SK-N-SH (cell line): ENCODE measurements at places on chromosomes 12 and 14.

- no peaks in the 10 kb centered on the region for H3K27me3 ChIP-seq
- DNase-seq, result no peak
- no peaks in the 10 kb centered on the region for H3K4me1 ChIP-seq
- no peak overlapping the region for H3K27ac ChIP-seq
- H3K36me3 ChIP-seq, result no peaks in the 10 kb centered on the region
Observed at GRCh38 chr14:49286257-49286983, 299.8 kb downstream of the RPS29 start.

DNA sequence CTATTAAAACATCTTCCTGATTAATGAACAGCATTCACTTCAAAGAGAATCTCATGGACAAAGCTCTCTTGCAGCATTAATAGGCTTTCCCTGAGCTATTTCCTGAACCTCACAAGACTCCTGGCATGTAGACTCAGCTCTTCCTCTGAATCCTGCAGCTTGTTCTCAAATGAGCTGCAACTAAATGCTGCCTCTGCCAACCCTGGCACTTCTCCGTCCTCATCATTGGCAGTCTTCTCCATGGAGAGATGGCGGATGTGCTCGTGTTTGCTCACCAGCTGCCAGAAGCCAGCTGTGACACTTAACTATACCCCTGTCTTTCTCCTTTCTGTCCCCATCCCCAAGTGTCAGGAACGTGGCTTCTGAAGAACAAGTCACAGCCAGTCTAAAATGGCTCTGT, 232.1 kb downstream of the FOXN3 start:
- H3K4me1 ChIP-seq, result peaks cover 26% of the 10 kb centered on the region; the same call in 1 of the 2 replicates
- no peaks in the 10 kb centered on the region for H3K27me3 ChIP-seq
- no peak for DNase-seq
- no peak overlapping the region for H3K27ac ChIP-seq
- H3K4me3 ChIP-seq, result no peak overlapping the region

- H3K4me3 ChIP-seq, result no peak overlapping the region
- DNase-seq, result no peak
- H3K27ac ChIP-seq, result no peak overlapping the region; the same call in 1 of the 2 replicates
- peaks cover 8% of the 10 kb centered on the region for H3K4me1 ChIP-seq
- H3K36me3 ChIP-seq, result no peaks in the 10 kb centered on the region
Observed at GRCh38 chr12:89156862-89157262, 195.4 kb downstream of the DUSP6 start.

GRCh38 chr12:132399092-132400010, 70.0 kb upstream of the GALNT9 start:
- no peaks in the 10 kb centered on the region for H3K36me3 ChIP-seq
- no peak overlapping the region for H3K27ac ChIP-seq
- DNase-seq, result no peak
- H3K27me3 ChIP-seq, result peaks cover 69% of the 10 kb centered on the region

DNA sequence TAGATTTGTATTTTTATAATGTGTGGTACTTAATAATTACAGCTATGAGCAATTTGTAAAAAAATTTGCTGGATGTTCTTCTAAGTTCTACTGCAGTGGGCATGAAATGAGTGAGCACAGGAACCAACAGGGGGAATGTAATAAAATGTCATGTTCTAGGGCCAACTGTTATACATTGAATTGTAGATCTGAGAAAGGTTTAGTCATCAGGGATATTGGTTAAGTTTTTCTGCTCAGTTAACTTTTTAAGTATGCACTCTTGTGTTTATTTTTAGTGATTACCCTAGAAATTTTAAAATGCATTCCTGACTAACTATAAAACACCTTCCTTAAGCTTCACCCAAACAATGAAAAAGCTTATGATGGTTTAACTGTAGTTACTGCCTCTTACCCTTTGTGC, 101.8 kb downstream of the CAND1 start:
- no peaks in the 10 kb centered on the region for H3K4me1 ChIP-seq
- H3K36me3 ChIP-seq, result no peaks in the 10 kb centered on the region
- H3K27ac ChIP-seq, result no peak overlapping the region
- DNase-seq, result no peak
- no peak overlapping the region for H3K4me3 ChIP-seq
- no peaks in the 10 kb centered on the region for H3K27me3 ChIP-seq

GRCh38 chr12:105744371-105745058, 394.2 kb downstream of the NUAK1 start:
- H3K4me1 ChIP-seq, result peaks cover 5% of the 10 kb centered on the region; the same call in 1 of the 2 replicates
- DNase-seq, result no peak
- H3K36me3 ChIP-seq, result no peaks in the 10 kb centered on the region
- H3K4me3 ChIP-seq, result no peak overlapping the region

GRCh38 chr14:92751819-92752218, 3.4 kb upstream of the LGMN start:
- no peaks in the 10 kb centered on the region for H3K4me1 ChIP-seq
- no peak overlapping the region for H3K27ac ChIP-seq
- DNase-seq, result no peak
- H3K27me3 ChIP-seq, result no peaks in the 10 kb centered on the region
- no peak overlapping the region for H3K4me3 ChIP-seq
- no peaks in the 10 kb centered on the region for H3K36me3 ChIP-seq

DNA sequence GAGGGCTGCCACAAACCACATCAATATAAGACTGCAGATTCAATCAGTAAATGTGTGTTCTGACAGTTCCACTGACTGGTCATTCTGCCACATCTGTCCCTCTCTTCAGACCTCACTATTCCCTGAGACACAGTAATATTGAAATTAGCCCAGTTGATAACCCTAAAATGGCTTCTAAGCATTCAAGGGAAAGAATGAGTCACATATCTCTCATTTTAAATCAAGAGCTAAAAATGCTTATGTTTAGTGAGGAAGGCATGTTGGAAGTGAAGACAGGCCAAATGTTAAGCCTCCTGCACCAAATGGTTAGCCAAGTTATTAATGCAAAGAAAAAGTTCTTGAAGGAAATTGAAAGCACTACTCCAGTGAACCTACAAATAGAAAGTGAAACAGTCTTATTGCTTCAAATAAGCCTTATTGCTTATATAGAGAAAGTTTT, 24.5 kb upstream of the KIF21A start:
- H3K4me1 ChIP-seq, result no peaks in the 10 kb centered on the region; the same call in 1 of the 2 replicates
- DNase-seq, result no peak
- no peak overlapping the region for H3K27ac ChIP-seq
- H3K36me3 ChIP-seq, result no peaks in the 10 kb centered on the region

DNA sequence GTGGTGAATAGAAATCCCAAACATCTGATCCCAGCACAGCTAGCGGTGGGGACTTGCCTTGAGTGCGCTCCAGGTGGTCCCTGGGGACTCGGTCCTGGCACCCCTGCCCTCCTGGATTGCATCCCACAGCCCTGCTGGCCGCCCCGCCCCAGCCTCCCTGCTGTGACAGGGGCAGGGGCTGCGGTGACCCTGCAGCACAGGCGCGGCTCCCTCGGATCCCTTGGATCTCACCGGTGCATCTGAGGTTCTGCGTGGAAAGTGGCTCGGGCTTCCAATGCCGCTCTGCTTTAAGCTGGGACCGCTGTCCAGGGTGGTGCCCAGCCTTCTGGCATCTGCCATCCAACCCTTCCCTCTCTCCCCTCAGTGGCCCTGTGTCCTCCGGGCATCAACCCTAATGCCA, 16.0 kb downstream of the ANKRD9 start:
- no peak for DNase-seq
- no peaks in the 10 kb centered on the region for H3K27me3 ChIP-seq
- H3K4me3 ChIP-seq, result no peak overlapping the region
- H3K36me3 ChIP-seq, result peaks cover 10% of the 10 kb centered on the region; the same call in 1 of the 2 replicates
- H3K4me1 ChIP-seq, result no peaks in the 10 kb centered on the region; the same call in 1 of the 2 replicates
- H3K27ac ChIP-seq, result no peak overlapping the region

GRCh38 chr12:18888047-18888446, 150.1 kb downstream of the CAPZA3 start:
- no peak overlapping the region for H3K27ac ChIP-seq
- DNase-seq, result no peak
- H3K36me3 ChIP-seq, result no peaks in the 10 kb centered on the region
- H3K4me3 ChIP-seq, result no peak overlapping the region
- no peaks in the 10 kb centered on the region for H3K4me1 ChIP-seq
- no peaks in the 10 kb centered on the region for H3K27me3 ChIP-seq

DNA sequence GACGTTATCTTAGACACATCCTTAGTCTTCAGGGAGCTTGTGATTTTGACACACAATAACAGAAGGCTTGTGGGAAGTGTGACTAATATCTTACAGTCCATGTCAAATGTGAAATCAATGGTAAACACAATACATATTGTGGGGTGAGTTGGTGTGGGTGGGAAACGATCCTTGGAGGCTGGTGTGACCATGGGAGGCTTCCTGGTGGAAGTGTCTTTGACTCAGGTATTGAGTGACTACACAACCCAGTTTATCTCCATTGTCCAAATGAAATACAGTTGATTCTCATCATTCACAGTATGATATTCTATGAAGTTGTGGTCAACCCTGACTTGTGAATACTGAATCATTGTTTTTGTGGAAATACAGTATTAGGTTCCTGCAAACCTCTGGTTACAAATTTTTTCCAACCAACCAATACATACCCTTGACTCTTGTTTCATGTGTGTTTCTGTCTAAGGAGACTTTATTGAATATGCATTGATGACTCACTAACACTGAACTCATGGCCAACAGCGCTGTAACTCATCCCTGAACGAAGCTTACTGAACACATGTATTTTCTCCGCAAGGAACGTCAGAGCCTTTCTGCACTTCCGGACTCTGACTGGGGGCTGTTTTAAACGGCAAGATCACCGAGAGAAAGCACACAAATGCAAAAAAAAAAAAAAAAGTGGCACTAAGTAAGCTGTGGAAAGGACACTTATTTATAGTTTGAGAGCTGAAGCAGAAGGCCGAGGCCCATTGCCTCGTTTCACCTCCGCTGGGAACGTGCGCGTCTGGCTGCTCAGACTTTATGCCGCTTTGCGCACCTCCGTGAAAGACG, 59.0 kb downstream of the CLMN start:
- H3K4me3 ChIP-seq, result no peak overlapping the region
- H3K4me1 ChIP-seq, result peaks cover 14% of the 10 kb centered on the region; the same call in 1 of the 2 replicates

DNA sequence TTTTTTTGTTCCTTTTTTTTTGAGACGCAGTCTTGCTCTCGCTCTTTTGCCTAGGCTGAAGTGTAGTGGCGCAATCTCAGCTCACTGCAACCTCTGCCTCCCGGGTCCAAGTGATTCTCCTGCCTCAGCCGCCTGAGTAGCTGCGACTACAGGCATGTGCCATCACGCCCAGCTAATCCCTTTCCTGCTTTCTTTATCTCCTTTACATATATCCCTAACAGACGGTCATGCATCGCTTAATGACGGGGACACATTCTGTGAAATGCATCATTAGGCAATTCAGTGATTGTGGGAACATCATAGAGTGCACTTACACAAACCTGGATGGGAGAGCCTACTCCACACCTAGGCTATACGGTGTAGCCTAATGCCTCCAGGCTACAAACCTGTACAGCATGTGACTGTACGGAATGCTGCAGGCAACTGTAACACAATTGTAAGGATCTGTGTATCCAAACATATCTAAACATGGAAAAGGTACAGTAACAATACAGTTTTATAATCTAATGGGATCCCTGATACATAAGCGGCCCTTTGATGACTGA, 32.8 kb downstream of the NOS1 start:
- no peak overlapping the region for H3K27ac ChIP-seq
- H3K4me3 ChIP-seq, result no peak overlapping the region
- H3K36me3 ChIP-seq, result no peaks in the 10 kb centered on the region
- H3K4me1 ChIP-seq, result peaks cover under 1% of the 10 kb centered on the region; the same call in 1 of the 2 replicates

DNA sequence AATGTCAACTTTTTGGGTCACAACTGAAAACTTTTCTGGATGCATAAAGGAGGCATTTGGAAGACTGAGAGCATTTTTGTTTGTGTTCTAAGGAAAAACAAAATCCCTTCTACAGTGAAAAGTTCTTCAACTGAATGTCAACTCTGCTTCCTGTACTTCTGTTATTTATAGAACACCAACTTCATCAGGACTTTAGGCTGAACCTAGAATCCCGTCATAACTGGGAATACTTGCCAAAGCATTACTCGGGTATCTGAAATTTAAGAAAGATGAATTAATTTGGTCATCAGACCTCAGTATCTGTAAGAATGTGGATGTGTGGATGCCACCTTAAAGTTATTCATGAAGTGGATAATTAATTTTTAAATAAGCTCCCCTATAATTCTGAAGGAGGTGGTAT, 73.2 kb downstream of the FERMT2 start:
- H3K27ac ChIP-seq, result peak overlapping the region; percentile 62
- H3K36me3 ChIP-seq, result peaks cover 76% of the 10 kb centered on the region
- DNase-seq, result no peak
- H3K4me3 ChIP-seq, result no peak overlapping the region
- no peaks in the 10 kb centered on the region for H3K27me3 ChIP-seq

DNA sequence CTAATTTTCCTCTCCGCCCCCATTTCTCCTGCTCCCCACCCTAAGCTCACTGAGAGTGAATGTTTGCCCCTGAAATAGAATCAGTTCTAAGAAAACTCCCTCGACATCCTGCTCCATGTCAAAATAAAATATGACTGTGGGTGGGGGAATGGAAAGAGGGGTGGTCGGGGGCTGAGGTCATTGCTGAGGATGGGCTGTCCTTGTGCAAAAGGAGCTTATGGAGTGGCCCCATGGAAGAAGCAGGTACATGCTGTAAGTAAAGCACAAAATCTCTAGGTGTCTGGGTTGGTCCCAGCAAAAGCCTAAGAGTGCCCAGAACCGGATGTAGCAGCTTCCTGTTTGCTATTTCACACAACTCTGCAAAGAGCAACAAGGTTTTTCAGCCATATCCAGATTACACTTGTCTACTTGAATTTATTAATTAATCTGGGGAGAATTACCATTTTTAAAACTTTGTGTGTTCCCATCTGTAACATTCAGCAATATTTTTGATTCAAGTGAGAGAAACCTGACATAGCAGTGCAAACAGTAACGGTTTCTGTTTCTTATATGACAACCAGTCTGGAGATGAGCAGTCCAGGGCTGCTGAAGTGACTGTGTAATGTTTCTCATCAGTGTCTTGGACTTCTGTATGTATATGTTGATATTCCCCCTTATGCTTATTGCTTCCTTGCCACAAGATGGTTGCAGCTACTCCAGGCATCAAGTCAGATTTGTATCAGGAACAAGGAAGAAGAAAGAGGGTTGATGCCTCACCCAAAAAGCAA, 40.4 kb upstream of the GZMB start:
- peaks cover 7% of the 10 kb centered on the region; the same call in 1 of the 2 replicates for H3K27me3 ChIP-seq
- H3K4me1 ChIP-seq, result no peaks in the 10 kb centered on the region
- H3K27ac ChIP-seq, result no peak overlapping the region
- H3K36me3 ChIP-seq, result no peaks in the 10 kb centered on the region

DNA sequence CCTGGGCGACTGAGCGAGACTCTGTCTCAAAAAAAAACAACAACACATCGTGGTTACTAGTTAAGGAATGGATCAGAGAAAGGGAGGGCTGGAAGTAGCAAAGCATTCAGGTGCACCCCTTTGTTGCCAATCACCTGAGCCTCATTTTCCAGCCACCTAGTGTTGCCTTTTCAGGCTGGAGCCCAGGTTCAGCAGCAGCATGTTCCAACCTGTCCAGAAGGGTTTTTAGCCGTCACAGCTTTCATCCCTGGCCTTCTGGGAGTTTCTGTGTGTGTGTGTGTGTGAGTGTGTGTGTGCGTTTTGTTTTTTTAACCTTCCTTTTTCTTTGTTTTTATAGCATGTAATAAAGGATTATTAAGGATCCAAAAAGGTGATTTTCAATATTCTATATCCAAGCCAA, 121.1 kb upstream of the ATF1 start:
- DNase-seq, result no peak
- no peak overlapping the region for H3K4me3 ChIP-seq
- peak overlapping the region; percentile 66 for H3K27ac ChIP-seq
- peaks cover 3% of the 10 kb centered on the region for H3K4me1 ChIP-seq
- H3K36me3 ChIP-seq, result no peaks in the 10 kb centered on the region; the same call in 1 of the 2 replicates
- no peaks in the 10 kb centered on the region for H3K27me3 ChIP-seq
